ENCODE measurements at places on chromosomes 7 and 10.

DNA sequence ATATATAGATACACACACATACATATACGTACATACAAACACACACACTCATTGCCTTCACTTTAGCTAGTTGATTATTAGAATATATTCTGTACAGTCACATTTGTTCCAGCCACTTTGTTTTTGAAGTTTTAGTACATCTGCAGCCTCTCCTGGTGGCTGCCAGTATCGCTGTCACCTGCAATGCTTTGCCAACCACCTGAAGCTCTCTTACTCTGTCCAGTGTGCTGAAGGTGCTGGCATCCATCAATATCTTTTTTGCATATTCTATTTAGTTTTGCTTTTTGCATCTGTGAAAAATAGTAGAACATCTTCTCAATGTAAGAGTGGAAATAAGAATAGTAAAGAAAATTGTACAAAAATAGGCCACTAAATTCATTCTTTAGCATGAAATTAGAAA is 388.6 kb downstream of the EXOC4 start:
- no peak for DNase-seq

GRCh38 chr7:33195264-33195663 is 65.9 kb downstream of the BBS9 start:
- no peak for DNase-seq

DNA sequence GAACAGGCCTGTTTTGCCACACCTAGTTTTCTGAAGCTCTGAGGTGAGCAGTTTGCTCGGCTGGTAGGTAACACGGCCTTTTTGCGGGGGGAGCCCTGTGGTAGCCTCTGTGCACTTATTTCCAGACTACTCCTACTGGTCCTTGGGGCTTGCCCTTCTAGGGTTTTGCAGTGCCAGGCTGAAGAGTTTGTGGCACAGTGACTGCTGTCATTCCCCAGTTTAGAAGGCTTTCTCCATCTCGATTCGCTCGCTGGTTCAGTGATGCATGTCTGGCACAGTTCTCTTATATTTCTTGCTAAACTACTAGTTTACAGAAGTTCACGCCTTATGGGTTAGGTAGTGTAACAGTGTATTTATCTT is 711 bp downstream of the KIF20B start:
- DNase-seq = no peak

GRCh38 chr10:133030781-133031180 is 56.9 kb upstream of the ADGRA1 start:
- no peak for DNase-seq

GRCh38 chr7:124649397-124650014 is 116.1 kb downstream of the GPR37 start:
- no peak for DNase-seq
